ENCODE measurements at places on chromosomes 7 and 10.

GRCh38 chr7:74233655-74234285 is 20.4 kb downstream of the RFC2 start:
- DNase-seq = no peak

DNA sequence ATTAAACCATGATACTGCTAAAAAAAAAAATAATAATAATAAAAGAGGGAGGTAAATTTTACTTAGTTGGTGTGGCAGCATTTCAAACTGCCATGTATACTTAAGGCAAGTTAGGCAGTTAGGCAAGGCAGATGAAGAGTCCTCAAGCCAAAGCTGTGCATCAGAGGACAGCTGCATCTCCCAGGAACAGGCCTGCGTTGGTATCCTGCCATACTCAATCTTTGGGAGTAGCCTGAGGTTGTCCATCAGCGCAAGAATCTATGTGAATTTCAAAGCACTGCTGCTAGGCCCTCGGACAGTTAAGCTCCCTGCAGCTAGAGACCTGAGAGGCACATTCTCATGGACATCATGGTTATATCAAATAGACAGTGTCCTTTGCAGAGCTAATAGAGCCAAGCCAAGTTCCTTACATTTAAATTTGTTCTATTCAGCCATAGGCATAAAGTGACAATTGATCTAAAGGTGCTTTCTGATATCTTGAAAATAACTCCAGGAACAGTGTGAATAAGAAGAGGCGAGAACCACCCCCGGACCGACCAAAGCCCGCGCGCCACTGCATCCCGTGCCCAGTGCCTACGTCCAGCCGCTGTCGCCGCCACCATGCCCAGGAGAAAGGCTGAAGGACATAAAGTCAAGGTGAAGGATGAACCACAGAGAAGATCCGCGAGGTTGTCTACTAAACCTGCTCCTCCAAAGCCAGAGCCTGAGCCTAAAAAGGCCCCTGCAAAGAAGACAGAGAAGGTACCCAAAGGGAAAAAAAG is 310.6 kb downstream of the SEMA3D start:
- no peak for DNase-seq

GRCh38 chr7:78993341-78993740 is 460.1 kb downstream of the MAGI2 start:
- no peak for DNase-seq

DNA sequence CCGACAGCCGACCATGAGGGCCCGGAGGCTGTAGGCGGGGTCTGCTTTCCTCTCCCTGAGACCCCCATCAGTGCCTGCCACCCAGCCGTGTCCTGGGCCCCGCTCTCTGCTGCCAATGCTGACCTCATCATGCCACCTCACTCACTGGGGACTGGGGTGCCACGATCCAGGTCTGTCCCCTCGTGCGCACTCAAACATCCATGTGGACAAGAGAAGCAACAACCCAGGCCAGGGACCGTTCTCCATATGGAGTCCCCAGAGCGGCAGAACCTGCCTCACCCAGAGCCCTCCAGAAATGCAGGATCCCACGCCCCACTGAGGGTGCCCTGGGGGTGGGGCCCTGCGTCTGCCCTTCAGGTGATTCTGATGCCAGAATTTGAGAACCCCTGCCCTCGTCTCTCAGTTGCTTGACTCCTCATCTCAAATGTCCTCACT is 210.0 kb upstream of the PPP2R2D start:
- no peak for DNase-seq

DNA sequence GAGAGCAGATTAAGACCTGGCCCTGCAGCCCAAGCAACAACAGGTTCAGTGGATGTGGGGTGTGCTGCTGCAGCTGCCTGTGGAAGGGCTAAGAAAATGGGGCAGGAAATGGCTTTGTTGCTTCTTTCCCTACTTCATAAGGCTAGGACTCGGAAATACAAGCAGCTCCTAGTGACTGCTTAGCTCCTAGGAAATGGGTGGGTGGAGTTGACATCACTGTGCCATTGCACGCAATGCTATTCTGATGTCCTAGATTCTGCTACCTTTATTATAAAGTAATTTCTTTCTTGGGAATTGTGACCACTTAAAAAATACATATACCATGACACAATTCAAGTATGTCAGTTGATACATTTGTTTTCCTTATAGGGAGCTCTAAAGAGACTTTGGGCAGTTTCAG is 155.8 kb downstream of the FANK1 start:
- no peak for DNase-seq

GRCh38 chr10:123385508-123386080 is 231.4 kb downstream of the BUB3 start:
- DNase-seq = no peak

GRCh38 chr10:15045380-15045779 is 1.6 kb downstream of the OLAH start:
- no peak for DNase-seq

- no peak for DNase-seq
These were observed 55.5 kb downstream of the KLF6 start for GRCh38 chr10:3729397-3729976.

DNA sequence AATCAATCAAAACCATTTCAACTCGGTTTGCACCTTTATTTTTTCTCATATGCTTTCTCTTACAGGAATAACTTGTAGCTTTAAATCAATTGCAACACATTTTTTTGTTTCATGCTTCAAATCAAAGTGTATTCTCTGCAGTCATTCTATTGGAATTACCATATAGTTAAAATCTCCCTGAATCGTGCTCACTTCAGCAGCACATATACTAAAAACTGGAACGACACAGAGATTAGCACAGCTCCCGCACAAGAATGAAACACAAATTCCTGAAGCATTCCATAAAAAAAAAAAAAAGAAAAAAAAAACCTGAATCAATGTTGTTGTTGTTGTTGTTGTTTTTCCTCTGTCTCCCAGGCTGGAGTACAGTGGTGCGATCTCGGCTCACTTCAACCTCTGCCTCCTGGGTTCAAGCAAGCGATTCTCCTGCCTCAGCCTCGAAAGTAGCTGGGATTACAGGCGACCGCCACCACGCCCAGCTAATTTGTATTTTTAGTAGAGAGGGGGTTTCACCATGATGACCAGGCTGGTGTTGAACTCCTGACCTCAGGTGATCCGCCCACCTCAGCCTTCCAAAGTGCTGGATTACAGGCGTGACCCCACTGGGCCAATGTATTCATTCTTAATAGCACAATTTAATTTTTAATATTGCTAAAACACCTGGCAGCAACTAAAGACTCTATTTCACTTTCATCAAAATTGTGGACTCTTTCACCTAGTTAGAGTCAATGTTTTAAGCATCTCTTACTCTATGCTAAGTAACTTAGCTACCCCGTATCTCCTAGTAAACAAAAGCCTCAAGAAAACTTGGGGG is 26.3 kb downstream of the ANKRD61 start:
- no peak for DNase-seq

- peak; percentile 64 for DNase-seq
These were observed at the start of gene ZMIZ1 for GRCh38 chr10:79068562-79069324. Gene ZMIZ1, plus strand, starts transcription at chr10:79068966. Its CDS starts 132,667 bp downstream, at chr10:79201633.

DNA sequence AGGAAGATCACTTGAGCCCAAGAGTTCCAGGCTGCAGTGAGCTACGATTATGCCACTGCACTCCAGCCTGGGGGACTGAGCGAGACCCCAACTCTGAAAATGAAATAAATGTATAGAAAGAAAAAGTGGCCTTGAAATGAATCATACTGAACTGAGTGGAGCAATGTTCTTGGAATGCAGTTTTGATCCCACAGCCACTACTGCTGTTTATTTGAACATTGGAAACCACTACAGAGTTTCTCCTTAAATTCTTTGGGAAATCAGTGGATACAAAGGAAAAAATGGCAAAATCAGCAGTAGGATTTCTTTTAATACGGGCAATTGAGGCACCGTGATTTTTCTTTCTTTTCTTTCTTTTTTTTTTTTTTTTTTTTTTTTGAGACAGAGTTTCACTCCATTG is 637.4 kb downstream of the GALNT17 start:
- DNase-seq = no peak

- no peak for DNase-seq
These were observed 50.4 kb downstream of the TSPAN15 start for GRCh38 chr10:69501657-69502056.

- DNase-seq = no peak
These were observed 60.6 kb upstream of the AUTS2 start for GRCh38 chr7:69537691-69538090.

DNA sequence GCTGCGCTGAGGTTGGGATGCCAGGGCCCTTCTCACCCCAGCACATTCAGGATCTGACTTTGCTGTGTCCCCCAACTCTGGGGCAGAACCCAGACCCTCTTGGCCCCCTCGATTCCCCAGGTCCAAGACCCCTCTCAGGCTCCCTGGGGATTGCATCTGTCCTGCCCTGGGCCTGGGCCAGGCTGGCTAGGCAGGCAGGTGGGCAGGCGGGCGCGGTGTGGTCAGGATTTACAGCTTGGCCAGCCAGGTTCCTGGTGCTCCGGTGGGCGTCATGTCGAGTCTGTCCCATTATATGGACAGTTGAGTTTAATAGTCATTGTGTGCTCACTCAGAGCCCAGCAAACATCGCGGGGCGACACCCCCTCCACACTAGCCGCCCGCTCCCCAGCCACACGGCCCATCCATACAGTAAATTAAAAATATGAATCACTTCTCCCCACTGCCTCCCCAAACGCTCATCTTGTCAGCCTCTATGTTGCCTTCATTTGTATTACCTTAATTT is 23.5 kb downstream of the POLL start:
- no peak for DNase-seq

GRCh38 chr7:5827755-5828154 is 46.3 kb upstream of the RNF216 start:
- no peak for DNase-seq

DNA sequence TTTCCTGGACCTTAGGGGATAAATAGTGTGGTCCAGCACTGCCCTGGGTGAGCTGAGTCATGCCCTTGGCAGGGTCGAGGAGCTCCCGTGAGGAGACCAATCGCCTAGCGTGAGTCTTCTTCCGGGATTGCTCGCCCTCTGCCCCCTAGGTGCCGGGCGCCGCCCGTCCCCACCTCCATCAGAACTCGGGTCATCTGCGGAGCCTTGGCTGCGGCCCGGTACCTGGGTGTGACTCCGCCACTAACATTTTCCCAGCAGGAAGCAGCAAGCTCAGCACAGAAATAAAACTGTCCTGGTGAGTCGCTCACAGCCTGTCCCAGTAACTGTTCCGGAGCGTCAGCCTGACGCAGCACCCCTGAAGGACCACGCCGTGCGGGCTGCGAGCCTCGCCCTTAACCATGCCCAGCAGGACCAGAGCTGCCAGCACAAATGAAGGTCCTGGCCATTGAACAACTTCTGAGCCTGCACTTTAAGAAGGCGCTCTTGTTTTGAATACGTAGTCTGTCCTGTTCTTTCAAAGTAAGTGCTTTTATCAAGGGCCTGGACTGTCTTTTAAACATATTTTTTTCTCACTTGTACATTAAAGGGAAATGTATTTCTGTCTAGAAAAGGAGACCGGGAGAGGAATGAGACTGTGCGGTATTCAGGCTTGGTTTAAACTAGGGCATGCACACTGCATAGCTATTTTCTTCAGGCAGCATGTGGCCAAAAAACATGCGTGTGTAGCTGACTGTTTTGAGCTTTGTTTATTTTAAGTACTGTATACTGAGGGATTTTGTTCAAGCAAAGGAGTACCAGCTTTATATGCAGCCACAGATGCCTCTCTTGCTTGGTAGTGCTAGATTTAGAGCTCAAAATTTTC is 136.7 kb downstream of the HECW1 start:
- DNase-seq = no peak

DNA sequence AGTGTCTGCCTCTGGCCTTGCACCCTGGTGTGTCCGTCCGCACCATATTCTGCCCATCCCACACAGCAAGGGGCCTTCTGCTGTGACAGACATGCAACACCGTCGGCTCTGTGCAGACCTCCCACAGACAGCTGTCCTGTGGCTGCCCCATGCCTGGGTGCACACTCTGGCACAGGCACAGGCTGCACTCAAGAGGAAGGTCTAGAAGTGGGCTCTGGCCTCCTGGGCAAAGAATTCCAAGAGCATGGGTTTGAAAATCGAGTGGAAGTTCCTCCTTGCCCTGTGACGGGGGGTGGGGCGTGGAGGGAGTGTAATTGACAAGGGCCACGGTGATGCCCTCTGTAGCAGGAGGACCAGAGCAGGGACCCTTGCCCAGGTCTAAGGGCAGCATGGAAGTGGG is 4.3 kb upstream of the LOXL4 start:
- no peak for DNase-seq

DNA sequence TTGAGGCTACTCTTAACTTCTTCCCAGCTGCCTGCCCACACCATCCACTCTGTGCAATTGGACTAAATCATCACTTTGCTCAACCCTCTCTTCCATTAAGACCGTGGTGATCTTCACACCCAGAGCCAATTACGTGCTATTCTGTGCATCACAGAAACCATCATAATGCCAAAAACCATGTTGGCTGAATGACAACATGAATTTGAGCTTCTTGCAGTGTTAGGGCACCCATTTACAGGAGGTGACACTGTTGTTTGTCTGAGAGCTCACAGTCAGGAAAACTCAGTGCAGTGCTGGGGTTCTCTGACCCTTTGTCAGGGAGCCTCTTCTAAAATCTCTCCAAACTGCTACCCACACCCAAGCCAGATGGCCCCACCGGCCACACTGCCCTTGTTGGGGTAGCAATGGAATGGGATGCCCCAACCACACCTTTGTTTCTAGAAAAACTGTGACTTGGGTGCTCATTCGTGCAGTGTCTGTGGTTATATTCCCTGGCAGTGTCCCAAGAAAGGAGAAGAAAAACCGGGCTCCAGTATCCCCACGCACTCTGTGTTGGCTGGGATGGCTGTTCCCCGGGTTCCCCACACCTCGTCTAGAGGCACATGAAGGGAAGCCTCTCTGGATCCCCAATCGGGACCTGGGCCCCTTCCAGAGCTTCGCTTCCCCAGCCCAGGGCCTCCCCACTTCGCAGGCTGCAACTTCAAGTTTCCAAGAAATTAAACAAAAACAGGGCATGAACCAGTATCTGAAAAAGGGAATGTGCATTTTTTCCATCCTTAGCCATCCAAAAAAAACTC is 2.0 kb upstream of the TNS3 start:
- no peak for DNase-seq

GRCh38 chr10:126197036-126197543 is 191.2 kb downstream of the ADAM12 start:
- no peak for DNase-seq

GRCh38 chr7:1742555-1743303 is 72.7 kb downstream of the ELFN1 start:
- DNase-seq = peak; percentile 13

DNA sequence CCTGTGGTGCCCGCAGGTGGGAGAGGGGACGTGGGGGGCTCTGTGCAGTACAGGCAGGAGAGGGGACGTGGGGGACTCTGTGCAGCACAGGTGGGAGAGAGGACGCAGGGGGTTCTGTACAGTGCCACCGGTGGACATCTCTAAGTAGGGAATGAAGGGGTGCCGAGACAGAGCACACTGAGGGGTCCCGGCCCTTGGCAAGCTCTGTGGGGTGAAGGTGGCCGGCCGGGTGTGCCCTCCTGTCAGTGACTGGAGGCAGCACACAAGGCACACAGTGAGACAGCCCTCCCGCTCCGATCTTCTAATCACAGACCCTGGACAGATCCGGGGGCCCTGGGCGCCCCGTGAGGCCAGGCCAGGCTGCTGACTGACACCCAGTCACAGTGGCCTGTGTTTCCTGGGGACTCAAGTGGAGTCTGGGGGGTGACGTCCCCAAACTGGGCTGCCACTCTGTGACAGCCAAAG is 11.2 kb downstream of the GPR146 start:
- DNase-seq = no peak
